Stimulated activated naive CD8-positive, alpha-beta T cell treated with anti-CD3 and anti-CD28 coated beads, Interleukin-15, amount 100 ng/mL, for 72 hours (primary cell): ENCODE measurements at places on chromosomes 3 and 15.

DNA sequence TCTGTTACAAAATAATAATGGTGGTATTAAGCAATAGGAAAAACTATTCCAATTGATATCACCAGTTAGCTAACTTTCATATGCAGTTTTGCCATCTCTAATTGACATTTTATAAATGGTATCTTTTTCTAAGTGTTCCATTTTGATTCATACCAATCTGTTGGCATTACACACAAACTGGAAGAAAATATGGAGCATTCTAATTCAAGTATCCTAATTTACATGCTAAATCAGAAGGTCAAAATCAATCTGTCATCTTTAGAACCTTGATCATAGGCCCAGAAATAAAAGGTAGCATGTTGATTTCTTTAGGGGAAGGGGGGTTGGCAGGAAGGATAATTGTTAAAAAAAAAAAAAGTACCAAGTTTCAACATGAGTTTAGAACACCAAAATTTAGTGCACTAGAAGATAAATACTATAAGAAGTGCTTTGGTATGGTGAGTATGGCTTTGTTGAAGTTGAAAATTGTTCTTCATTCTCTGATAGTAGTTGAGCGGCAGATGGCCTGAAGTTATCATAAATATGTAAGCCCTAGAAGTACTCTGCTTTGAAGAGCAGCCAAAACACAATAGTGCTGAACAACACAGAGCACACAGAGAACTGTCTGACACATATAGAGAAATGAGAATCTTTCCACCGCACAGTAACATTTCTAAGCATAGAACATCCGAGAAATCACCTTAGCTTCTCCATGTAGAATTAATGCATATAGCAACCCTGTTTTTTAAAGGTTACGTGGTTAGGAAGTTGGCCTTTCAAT, 130.1 kb downstream of the TAFA4 start:
- DNase-seq = no peak

DNA sequence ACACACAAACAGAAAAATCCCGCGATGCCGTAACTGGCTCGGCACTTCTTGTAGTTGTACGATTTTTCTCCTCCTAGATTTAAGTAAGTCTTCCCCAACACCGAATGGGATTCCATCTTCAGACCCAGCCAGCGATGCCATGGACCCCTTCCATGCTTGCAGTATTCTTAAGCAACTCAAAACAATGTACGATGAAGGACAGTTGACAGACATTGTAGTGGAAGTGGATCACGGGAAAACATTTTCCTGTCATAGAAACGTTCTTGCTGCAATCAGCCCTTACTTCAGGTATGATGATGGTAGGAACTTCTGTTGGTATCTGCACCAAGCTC, 763 bp downstream of the KBTBD8 start:
- DNase-seq = no peak

DNA sequence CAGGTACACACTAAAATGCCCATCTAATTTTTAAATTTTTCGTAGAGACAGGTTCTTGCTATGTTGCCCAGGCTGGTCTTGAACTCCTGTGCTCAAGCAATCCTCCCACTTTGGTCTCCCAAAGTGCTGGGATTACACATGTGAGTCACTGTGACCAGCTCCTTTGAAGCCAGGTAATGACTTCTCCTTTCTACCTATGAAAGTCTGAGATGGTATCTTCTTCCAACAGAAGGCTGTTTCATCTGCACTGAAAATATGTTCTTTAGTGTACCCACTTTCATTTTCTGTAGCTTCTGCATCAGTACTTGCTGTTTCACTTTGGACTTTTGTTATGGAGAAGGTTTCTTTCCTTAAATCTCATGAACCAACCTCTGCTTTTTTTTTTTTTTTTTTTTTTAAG, 8.8 kb downstream of the OIP5 start:
- no peak for DNase-seq

DNA sequence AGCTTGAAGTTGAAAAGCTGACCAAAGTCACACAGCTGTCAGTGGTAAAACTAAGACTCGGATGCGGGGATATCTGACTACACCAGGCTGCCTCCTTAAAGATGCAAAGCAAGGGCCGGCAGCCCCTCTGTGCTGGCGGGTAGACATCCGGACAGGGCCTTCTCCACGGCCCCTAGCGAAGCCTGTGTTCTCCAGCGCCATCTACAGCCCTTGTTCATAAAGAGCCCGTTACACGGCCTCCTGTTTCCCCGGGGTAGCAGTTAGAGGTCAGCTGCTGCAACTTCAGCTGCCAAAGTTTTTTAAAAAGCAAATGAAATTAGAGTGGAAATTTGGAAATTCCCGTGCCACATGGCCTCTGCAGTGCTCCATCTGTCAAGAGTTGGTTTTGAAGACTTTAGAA, 383.0 kb downstream of the TBL1XR1 start:
- DNase-seq = peak; percentile 17

GRCh38 chr15:85063522-85064079, 81.9 kb downstream of the PDE8A start:
- DNase-seq = no peak

DNA sequence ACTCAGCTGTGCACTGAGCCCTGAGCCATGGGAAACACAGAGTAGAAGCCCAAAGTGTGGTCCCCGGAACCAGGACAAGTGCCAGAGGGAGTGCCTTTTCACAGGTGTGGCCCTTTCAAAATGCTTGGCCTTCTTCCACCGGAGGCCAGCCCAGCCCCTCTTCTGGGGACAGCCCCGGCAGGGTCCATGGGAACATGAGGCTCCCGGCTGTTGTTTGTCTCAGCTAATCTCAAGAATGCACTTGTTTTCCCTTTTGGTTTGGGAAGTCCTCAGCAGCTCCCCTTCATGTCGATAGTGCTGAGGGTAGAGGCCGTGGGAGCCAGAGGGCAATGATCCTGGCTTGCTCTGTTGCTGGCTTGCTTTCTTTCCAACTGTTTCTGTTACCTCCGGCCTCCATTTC, 91.1 kb upstream of the MRPS22 start:
- DNase-seq = no peak

GRCh38 chr3:50388016-50388719, 28.8 kb upstream of the TMEM115 start:
- no peak for DNase-seq

- DNase-seq = no peak
Measured at GRCh38 chr3:181604267-181604666, 107.5 kb upstream of the SOX2 start.

DNA sequence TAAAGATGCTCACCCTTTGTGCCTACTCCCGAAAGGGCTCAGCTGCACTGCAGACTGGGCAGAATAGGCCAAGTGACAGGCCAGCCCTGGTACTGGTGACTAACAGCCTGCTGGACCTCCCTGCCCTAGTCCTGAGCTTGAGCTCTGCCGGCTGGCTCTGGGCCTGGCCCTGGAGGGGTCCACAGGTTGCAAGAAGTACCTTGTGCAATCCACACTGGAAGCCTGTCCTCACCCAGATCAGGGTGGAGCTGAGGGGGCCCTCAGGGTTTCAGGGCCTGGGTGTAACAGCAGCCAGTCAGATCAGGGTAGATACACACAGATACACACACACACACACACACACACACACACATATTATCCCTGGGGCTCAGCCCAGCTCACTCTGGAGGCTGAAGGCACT, 27.3 kb upstream of the PLA2G4D start:
- no peak for DNase-seq

DNA sequence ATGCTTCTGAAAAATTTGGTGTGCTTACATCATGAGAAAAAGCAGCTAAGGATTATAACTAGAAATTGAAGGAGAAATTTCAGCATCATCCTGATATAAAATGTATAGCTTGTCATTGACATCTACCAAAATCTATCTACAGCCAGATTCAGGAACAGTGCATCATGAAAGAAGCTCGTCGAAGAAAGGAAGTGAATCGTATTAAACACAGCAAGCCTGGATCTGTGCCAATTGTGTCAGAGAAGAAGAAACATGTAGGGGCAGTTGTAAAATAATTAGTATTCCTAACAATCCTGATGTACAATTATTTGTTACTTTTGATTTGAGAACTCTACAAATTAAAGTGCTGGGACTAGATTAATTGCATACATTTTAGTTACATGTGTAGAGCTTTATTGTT, 37.2 kb downstream of the AP4E1 start:
- DNase-seq = no peak

GRCh38 chr3:17765819-17766472, 23.5 kb upstream of the TBC1D5 start:
- no peak for DNase-seq

GRCh38 chr3:182239316-182239715, 527.6 kb downstream of the SOX2 start:
- no peak for DNase-seq

DNA sequence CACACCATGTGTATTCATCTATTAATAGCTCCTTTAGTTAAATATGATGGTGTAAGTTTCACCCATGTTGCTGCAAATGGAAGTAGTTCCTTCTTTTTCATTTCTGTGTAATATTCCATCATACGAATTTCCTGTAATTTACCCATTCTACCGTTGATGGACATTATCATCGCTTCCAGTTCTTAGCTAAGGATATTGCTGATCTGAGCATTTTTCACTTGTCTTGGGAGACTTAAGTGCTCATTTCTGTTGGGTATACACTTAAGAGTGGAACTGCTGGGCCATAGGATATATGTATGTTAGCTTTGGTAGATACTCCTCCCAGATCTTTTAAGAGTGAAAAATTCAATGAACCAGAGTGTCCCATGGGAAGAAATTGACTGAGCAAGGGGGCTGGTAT, 11.0 kb downstream of the PLIN1 start:
- DNase-seq = no peak

DNA sequence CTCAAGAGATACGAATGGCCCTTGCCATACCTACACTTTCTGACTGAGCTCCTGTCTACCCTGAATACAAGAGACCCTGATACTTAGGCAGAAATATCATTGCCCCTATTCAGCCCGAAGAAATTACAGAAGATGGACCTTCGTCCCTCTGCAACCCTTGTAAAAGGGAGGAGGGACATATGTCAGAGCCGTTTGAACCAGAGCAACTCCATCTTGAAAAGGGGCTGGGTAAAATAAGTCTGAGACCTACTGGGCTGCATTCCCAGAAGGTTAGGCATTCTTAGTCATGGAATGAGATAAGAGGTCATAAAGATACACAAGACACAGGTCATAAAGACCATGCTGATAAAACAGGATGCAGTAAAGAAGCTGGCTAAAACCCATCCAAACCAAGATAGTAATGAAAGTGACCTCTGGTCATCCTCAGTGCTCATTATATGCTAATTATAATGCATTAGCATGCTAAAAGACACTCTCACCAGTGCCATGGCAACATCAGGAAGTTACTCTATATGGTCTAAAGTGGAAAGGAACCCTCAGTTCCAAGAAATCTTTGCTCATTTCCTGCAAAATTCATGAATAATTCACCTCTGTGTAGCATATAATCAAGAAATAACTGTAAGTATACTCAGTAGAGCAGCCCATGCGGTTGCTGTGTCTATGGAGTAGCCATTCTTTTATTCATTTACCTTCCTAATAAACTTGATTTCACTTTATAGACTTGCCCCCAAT, 49.7 kb upstream of the GPD1L start:
- DNase-seq = no peak

DNA sequence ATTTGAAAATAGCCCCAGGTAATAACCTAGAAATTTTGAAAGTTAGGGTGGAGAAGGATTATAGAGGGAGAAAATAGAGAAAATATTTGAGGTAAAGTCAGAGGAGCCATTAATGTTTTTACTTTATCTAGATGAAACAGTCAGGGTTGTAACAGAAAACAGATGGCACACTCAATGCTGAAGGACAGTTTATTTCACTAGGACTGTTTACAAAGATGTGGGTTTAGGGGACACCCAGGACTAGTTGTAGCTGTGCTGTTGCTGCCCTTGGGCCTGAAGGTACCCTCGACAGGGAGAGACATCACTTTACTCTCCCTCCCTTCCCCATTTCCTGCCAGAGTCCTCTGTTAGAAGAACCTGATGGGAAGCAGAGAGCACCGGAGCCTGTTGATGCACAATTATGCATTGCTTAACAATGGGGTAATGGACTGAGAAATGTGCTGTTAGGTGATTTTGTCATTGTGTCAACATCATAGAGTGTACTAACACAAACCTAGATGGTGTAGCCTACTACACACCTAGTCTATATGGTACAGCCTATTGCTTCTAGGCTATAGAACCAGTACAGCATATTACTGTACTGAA, 103.8 kb downstream of the GALK2 start:
- no peak for DNase-seq

- no peak for DNase-seq
Measured at GRCh38 chr15:60555291-60555690, 76.3 kb upstream of the ICE2 start.

- DNase-seq = peak; percentile 13
Measured at GRCh38 chr3:33645060-33645647, 72.9 kb downstream of the CLASP2 start.

DNA sequence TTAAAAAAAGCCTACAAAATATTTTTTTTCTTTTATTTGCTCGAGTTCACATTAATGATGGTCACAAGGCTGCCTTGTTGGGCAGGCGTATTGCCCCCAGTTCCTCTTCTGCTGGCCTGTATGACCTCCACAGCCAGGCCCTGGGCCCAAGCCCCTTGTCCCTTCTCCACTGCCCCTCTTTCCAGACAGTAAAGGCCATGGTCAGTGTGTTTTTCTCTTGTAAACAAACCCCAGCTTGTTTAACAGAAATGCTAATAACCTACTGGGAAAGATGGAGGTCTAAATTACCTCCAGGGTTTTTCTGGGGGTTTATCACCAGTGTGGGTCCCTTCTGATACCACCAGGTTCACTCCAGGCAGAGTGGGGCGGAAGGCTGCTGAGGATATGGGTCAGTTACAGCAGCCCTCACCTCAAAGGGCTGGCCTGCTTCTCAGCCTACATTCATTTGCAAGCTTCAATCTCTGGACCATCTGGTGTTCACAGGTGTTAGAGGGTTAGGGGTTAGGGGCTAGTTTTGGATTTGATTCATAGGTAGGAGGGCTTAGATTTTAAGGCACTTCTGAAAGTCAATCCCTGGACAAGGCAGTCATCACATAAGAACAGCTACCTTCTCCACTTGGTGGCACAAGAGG, 2.0 kb upstream of the MANF start:
- DNase-seq = no peak

DNA sequence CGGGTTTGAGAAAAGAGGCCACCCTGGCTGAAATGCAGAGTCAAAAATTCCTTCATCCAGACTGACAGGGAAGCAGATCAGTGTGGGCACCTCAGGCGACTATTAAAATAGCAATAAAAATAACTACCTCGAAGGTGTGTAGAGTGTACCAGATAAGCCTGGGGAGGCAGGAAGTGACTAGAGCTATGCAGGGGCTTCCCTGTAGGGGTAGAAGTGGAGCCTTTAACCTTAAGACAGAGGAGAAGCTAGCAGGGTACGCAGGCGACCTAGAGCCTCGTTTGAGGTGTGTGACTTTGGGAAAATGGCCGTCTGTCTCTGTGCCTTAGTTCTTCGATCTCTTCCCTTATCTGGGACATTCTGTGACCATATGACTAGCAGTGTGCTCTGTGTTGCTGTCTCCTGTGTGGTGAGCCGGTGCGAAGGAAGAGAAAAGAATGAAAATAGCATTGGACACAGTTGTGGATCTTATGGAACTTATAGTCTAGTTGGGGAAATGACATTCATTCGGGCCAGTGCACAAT, 17.6 kb downstream of the BHLHE40 start:
- no peak for DNase-seq

DNA sequence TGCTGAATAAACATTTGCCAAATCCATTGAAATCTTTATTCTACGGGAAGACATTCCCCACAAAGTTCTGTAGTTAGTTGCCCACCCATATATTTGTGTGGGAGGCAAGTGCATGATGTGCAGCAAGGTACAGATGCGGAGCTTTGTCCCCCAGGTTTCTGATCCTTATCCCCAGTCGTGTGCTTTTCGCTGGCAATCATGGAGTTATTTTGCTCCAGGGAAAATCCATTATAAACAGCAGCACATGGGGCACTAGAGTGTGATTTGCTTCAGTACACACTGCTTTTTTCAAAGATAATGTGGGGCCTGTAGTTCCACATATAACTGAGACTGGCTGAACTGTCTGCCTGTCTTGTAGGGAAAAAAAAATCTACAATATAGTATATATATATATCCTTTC, 132.1 kb downstream of the FEZF2 start:
- DNase-seq = no peak
